ENCODE measurements at places on chromosomes 12 and 14.

- DNase-seq, result no peak
These were observed 56.6 kb downstream of the WDR20 start for GRCh38 chr14:102196039-102196901.

- DNase-seq, result no peak
These were observed 485 bp downstream of the SENP1 start for GRCh38 chr12:48105321-48105866.

GRCh38 chr12:67803278-67803993 lies 154.9 kb downstream of the DYRK2 start:
- DNase-seq, result no peak

DNA sequence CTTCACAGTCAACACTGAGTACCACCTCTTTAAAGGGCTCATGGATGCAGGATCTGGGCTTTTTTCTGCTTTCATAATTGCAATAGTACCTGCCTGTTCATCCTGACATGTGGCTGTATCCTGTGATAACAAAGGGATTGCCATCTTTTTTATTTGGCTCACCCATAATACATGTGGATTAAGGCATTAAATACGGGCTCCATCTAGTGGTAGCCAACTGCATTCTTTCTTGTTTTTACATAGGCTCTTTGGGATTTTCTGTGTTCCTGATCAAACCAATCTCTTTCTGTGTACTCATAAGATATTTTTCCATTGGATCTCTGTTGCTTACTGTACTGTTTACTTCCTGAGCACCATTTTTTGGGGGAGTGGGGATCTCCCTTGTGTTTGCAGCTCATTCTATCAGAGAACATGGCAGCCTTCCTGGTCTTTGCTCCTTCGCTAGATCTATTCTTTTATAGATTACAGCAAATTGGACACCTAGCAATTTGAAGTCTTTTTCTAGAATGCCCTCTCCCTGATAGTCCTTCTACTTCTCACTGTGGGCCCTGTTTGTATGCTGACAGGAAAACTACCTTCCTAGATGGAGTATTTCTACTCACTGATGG lies 723.4 kb upstream of the MDGA2 start:
- DNase-seq, result no peak

DNA sequence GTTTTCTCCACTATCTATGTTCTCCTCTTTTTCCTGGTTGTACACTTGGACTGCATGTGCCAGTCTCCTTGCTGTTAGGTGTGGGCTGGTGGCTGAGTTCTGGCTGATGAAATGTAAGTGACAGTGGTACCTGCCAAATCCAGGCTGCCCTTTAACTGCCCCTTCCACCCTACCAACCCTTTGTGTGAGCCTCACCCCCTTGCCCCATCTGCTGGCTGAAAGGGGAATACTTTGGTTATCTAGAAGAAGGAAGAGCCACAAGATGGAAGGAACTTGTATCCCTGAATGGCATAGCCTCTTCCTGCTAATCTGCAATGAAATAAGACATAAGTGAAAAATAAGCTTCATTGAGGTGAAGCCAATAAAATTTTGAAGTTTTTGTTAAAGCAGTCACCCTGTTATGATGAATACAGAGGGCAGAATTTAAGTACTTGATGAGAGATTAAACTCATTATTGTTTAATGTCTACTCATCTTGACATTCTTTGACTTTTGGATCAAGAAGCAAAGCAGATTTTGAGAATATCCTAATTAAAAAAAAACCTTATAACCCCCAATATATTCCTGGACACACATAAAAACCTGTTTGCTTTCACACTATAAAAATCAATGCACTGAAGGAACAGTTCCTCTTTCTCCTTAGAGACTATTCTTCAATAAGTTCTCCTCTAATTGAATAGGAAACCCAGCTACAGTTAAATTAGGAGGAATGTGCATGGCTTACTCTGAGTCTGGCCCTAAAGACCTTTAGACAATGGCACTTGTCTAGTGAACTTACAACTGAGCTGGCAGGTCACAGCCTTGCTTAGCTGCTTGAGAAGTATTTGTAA lies 262.6 kb upstream of the BTG1 start:
- peak; percentile 32 for DNase-seq

DNA sequence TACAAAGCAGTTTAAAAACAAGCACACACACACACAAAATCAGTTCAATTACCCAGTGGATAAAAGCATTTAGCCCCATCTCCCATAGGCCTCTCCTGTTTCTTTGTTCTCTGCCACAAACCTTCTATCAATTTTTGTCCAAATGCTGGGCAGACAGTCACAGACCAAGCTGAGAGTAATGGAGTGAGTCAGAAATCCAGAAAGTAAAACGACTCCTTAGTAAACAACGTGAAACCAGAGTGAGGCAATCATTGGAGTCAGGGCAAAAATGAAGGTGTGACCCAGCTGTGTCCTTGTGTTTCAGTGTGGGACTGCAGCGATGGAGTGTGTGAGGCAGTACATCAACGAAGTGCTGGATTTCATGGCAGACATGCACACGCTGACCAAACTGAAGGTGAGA lies 102.0 kb downstream of the PRIMA1 start:
- no peak for DNase-seq

DNA sequence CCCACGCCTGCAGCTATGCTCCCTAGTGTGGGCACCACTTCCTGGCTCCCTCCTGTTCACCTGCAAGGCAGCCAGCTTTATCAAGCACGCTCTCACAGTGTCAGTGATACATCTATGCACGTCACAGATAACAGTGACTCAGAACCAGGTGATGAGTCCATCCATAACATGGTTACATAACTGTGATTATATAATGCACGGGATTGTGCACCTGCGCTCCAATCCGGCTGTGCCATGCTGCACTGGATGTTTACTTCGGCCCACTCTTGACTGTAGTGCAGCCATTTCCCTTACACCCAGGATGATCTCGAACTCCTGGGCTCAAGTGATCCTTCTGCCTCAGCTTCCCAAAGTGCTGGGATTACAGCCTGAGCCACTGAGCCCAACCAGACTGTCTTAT lies 38.4 kb upstream of the CEP83 start:
- no peak for DNase-seq

GRCh38 chr14:94965551-94966313 lies 191.6 kb downstream of the DICER1 start:
- DNase-seq, result no peak

DNA sequence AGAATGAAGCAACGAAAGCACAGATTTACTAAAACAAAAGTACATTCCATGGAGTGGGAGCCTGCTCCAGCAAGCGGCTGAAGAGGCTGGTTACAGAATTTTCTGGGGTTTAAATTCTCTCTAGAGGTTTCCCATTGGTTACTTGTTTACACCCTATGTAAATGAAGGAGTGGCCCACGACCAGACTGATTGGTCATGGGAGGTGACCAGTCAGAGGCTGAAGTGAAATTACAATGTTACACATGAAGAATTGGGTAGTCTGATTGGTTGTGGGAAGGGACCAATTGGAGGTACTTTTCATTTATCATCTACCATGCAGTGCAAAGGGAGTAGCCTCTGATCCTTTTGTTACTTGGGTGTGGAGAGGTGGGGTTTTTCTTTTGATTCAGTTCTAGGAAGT lies 36.2 kb upstream of the APPL2 start:
- DNase-seq, result no peak

DNA sequence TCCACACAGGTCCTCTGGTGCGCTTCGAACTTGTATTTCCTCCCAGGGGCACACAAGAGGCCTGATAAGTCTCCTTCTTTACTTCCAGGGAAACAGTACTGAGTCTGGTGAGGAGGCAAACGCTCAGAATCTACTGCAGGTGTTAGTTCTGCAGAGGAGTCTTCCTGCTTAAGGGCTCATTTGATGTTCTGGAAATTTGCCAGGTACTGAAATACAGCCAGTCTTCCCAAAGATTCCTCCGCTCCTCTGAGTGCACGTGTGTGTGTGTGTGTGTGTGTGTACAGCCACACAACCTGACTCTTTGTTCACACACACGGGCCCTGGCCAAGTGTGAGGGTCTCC lies 92.0 kb downstream of the FBXL14 start:
- DNase-seq, result no peak
